ENCODE measurements at places on chromosomes 7 and 10. TPM values are rescaled to one million over a fixed set of nuclear protein-coding genes. Genes with fewer than 3 reads are reported as not detected.

Gene CCNY
- total RNA-seq = 25.3 TPM

Gene BEND7
- total RNA-seq = not detected

Gene TET1
- total RNA-seq = 2.2 TPM

Gene PILRB
- 98.2 TPM for total RNA-seq

Gene CDH23
- total RNA-seq = 2.1 TPM

Gene TRPV6
- total RNA-seq = 0.07 TPM

Gene KRIT1
- total RNA-seq = 43.7 TPM

Gene AGBL3
- total RNA-seq = 0.97 TPM

Gene GSDME
- 6.0 TPM for total RNA-seq

Gene TFR2
- 4.2 TPM for total RNA-seq

Gene KLF14
- not detected for total RNA-seq

Gene ABCC2
- 0.07 TPM for total RNA-seq

Gene SEMA4G
- not detected for total RNA-seq

Gene FOXI2
- total RNA-seq = not detected

Gene PRLHR
- not detected for total RNA-seq

Gene AGAP9
- total RNA-seq = 12.0 TPM

Gene ADIRF
- total RNA-seq = not detected

Gene REEP3
- total RNA-seq = 1.8 TPM

Gene ADAM22
- 2.2 TPM for total RNA-seq

Gene CC2D2B
- not detected for total RNA-seq

Gene BMPER
- total RNA-seq = not detected

Gene HPS6
- 7.1 TPM for total RNA-seq

Gene POM121
- 23.0 TPM for total RNA-seq

Gene CPED1
- total RNA-seq = 1.2 TPM

Gene NME8
- not detected for total RNA-seq

Gene SFXN4
- 48.2 TPM for total RNA-seq

Gene SYNPO2L
- total RNA-seq = not detected

Gene CYP2E1
- total RNA-seq = 0.61 TPM

Gene PTPN20
- not detected for total RNA-seq

Gene SPDYE8
- not detected for total RNA-seq

Gene SPDYE5
- total RNA-seq = not detected

Gene COL28A1
- 0.69 TPM for total RNA-seq

Gene NPC1L1
- not detected for total RNA-seq

Gene FBXO24
- not detected for total RNA-seq

Gene MAGI2
- 0.93 TPM for total RNA-seq

Gene SCIN
- not detected for total RNA-seq

Gene PTPRE
- total RNA-seq = 20.4 TPM

Gene PIK3AP1
- 131 TPM for total RNA-seq

Gene PAPOLB
- not detected for total RNA-seq

Gene SPDYE1
- not detected for total RNA-seq

Gene NPSR1
- total RNA-seq = not detected

Gene MYL7
- total RNA-seq = not detected

Gene CCL24
- not detected for total RNA-seq

Gene TRPV5
- not detected for total RNA-seq

Gene OR6B1
- not detected for total RNA-seq

Gene CALML5
- not detected for total RNA-seq

Gene DEPP1
- not detected for total RNA-seq

Gene SAMD9L
- total RNA-seq = 14.8 TPM

Gene MARVELD1
- not detected for total RNA-seq

Gene ZNF487
- 11.5 TPM for total RNA-seq
